Stimulated activated CD8-positive, alpha-beta memory T cell treated with anti-CD3 and anti-CD28 coated beads, Interleukin-15, amount 100 ng/mL, for 24 hours (primary cell): ENCODE measurements at places on chromosomes 7 and 10.

DNA sequence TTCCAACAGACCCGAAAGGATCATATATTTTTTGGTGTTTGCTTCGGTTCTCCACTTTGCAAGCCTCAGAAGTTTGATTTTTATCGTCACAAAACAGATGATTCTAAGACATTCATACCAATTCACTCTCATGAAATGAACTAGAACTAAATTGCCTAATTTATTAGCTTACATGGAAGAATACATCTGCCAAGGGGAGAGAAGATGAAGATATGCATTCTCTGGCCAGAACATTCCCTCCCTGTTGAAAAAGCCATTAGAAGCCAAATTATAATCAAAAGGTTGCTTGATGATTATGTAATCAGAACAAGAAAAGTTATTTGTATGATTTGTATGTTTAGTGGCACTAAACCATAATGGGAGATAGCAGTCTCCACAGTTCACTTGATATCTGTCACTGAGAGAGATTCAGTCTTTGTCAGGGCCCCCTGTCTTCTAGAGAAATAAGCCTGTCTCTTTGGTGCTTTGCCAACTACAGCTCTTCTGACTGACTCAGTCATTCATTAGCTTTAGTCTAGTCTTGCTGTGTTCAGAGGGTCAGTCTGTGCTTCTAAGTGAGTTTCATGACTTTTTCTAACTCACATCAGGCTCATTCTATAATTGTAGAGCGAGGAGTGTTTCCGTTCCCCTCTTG is 95.3 kb upstream of the GNAI1 start:
- DNase-seq = no peak

DNA sequence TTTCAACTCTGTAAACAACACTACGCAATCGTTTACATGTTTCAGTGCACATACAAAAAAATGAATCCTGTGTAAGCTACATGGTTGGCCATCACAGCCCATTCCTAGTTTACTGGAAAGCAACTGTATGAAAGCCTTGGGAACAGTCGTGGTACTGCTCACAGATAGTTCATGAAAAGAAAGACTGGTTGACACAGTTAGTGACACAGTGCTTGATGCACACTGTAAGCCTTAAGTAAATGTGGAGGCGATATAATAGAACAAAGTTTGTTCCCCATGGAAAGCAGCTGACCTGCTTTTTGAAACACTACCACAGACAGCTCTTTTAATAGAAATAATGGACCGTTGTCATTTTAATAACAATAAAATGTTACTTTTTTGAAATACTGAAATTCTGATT is 5.1 kb downstream of the CACNA2D1 start:
- no peak for DNase-seq

DNA sequence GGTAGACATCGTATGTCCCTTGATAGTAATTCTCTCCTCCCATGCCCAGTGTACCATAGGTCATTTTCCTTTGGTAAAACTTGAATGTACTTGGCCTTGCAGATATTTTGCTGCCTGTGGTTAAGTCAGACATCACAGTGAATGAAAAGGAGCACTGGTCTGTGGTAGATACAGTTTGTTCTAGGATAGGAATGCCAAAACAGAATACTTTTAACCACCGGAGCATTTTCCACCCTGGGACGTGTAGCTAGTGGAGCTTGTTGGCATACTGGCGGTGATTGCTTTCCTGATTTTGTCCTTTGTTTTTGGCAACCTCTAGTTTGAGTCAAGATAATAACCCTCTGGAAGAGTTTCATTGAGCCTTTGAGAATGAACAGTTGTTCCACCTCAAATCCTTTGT is 92.0 kb upstream of the BMPER start:
- DNase-seq = no peak

- DNase-seq = no peak
These were observed 82.1 kb downstream of the MPP7 start for GRCh38 chr10:28220811-28221210.

- DNase-seq = no peak
These were observed 1.3 kb upstream of the SPOCK2 start for GRCh38 chr10:72089618-72090017.

GRCh38 chr7:143337216-143337615 is 21.3 kb downstream of the CLCN1 start:
- no peak for DNase-seq

- no peak for DNase-seq
These were observed 44.9 kb downstream of the AKR1B15 start for GRCh38 chr7:134593530-134594392.

DNA sequence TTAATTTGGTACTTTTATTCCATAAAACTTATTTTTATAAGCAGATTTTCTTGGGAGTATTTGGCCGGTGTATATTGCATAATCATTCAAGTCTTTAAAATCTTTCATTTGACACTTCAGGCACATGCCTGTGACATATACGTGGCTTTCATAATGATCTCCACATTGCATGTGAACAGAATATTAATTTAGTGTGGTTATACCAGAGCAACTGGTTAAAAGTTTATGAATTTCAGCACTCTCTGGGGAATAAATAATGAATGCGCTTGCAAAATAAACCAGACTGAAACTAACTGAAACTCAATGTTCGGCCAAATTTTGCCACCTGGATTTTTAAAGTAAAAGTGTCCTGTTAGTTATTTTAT is 242.3 kb downstream of the GLI3 start:
- DNase-seq = no peak

DNA sequence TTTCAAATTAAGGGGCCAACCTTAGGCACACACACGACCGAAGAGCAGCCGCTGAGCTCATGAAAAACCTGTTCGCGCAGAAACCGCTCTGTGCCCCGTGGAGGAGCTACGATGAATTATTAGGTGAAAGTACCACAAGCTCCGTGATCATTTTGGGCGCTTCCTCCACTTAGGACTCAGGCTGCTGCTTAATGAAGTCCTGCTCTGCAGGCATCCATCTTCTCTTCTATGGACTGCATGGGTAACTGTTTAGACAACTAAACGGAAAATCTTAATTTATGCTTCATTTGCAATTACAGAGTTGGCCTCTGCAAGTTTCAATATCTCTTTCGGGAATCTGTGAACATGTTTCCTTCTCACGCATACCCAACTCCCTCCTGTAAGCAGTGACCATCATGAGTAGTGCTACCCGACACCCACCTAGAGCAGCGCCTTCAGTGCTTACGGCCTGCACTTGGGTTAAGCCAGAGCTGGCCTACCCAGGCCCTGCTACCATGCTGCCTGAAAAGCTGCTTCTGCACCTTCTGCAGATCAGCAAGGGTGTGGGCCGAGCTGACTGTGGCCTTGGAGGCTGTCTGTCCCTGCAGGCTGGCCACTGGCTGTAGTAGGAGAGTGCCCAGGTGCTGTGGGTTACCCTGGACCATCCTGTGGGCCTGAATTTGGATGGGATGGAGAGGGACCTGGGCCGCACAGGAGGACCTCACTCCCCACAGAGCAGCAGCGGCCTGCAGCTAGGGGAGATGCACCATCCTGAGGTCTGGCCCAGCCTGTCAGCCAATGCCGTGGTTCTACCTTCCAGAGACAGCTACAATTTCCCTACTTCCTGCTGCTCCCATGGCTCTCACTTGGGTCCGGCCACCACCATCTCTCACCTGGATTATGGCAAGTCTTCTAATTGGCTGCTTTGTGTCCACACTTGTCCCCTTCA is 36.0 kb downstream of the GNA12 start:
- no peak for DNase-seq
